Activated T-cell treated with anti-CD3 and anti-CD28 coated beads, Interleukin-2, amount 50 U/mL, for 48 hours (primary cell): ENCODE measurements at places on chromosomes 5 and 9.

GRCh38 chr9:87615547-87616148 is 110.3 kb upstream of the CTSL start:
- no peak for DNase-seq

GRCh38 chr5:149749481-149750365 is 19.6 kb downstream of the PPARGC1B start:
- no peak for DNase-seq

DNA sequence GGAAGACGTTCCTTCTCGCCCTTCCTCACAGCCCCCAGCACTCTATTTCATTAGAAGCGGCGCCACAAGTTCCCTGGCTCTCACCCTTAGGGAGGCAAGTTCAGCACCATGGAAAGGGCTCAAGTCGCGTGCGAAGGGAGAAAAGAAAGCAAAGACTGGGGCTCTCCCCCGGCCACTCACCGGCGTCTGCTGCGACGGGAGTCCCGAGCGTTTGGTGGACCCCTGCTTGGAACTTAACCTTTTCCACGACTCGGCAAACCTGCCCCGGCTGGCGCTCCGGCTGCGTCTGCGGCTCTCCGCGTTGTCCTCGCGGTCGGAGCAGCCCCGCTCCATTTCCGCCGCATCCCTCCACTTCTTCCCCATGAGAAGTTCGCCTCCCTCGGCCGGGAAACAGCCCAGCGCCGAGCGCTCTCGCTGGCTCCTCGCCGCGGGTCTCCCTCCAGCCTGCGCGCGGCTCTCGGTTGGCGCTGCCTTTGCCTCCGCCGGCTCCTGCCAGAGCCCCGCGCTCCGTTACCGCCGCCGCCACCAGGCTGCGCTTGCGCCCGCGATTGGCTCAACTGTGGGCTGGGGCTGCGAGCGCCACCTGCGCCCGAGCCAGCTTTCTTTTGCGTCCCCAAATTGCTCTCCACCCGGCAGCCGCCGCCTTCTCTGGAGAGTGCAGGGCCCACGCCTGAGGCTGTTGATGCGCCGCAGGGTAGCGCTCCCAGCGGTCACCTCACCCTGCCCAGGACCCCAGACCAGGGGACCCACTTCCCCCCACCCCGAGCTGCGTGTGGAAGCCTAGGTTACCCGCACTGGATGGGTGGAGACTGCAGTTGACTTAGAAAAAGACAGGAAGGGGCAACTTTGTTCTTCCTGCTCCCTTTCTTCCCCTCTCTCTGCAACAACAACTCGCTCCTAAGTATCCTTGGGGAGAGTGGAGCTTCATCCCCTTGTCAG is 321.6 kb downstream of the CEMIP2 start:
- peak; percentile 60 for DNase-seq

DNA sequence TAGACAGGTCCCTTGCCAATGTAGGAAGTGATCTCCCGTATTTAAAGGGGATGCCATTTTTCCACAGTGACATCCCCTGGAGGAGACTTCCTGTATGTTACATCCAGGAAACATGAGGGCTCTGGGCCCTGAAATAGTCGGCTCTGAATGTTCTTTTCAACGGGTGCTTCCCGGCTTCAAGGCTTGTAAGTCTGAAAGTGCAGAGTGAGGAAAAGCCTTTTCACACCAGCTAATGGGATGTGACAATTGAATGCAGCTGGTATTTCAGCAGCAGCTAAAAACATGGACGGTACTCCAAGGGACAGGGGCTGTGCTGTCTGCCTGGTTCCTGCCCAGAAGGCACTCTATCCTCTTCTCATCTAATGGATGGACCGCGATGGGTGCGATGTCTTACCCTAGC is 1.4 kb downstream of the IL9 start:
- no peak for DNase-seq

- no peak for DNase-seq
Measured at GRCh38 chr5:133405275-133406034, 206.9 kb downstream of the FSTL4 start.

DNA sequence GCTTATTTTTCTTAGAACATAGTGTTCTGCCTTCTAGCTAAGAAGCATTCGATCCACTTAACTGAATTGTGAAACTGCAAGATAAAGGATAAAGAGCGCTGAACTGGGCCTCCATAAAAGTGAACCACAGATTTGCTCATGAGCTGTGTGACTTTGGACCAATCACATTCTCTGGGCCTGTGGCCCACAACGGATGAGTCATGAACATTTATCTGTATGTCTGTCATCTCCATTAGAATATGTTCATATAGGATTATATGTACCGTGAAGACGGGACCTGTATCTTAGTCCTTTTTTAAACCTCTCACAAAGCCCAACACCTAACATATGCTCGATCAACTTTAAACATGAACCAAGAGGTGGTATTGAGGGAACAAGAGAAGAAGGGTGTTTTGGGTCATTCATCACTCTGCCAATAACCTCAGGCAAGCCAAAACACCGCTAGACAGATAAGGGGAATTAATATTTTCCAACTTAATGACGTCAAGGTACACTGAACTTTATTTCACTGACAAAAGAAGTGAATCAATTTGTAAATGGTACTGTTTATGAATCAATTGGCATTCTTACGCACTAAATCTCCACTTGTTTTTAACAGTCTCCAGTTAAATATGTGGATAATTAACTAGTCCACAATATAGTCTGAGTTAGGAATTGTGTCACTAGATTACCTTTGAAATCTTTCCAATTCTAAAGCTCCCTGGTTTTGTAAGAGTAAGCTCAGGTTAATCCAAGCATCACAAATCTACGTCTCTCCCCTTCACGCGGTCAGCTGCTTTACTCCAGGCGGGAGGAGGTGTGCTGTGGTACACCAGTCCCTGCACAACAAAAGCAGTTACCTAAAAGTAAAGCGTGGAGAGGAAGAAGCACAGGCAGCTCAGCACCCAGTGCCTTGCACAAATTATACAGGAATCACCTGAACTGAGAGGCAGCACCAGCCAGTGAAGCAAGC is 1.6 kb downstream of the TMEM245 start:
- peak; percentile 45 for DNase-seq
